ENCODE measurements at places on chromosomes 11 and 22.

GRCh38 chr11:65436412-65437032 lies 13.9 kb downstream of the NEAT1 start:
- DNase-seq = no peak

DNA sequence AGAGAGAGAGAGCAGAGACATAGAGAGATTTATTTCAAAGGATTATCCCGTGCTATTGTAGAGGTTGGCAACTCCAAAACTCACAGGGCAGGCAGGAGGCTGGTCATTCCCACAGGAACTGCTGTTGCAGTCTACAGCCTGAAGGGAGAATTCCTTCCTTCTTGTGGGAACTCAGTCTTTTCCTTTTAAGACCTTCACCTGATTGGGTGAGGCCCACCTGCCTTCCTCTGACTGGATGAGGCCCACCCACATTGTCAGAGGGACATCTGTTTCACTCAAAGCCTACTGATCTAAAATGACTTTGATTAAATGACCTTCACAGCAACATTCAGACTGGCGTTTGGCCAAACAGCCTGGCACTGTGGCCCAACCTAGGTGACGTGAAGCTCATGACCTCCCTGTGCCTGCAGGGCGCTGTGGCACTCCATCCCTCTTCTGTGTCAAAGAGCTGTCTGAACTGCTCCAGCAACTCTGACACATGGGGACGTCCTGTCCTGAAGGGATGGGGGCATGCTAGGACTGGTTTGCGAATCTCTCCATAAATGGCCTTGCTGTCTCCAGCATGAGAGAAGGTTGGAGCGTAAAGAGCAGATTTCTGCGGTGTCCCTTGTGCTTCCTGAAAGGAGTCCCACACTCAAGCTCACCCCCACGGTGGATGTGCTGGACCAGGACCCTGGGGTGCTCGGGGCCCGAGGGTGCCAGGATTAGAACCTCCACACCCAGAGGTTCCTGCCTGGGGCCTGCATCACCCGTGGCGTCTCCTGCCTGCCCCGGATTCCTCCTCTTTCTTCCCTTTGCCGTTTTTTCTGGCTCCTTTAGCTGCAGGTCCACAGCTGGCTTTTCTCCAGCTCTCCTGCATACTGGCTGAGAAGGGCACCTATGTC lies 20.7 kb downstream of the KRTAP5-5 start:
- no peak for DNase-seq

GRCh38 chr11:44078794-44079193 lies 12.7 kb downstream of the ACCS start:
- no peak for DNase-seq

DNA sequence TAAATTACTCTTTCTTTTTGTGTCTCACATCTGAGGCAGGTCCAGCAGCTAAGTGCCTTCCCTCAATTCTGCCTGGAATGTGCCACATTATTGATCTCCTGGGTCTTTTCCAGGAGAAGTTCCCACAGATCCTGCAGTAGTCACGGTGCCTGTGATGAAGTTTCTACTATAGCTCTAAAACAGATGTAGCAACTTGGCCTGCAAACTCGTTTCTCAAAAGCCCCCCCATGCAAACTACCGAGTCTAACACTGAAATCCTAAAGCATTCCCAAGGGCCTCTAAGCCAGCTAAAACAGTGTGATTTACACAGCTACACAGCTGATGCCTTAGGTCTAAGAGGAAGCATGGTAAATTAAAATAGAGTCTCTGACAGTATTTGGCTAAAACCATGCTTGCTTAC lies 54.3 kb downstream of the DDI1 start:
- no peak for DNase-seq

GRCh38 chr11:12086271-12087074 lies 23.9 kb upstream of the MICAL2 start:
- DNase-seq = no peak

GRCh38 chr11:10318527-10318802 lies 13.6 kb downstream of the ADM start:
- DNase-seq = no peak

DNA sequence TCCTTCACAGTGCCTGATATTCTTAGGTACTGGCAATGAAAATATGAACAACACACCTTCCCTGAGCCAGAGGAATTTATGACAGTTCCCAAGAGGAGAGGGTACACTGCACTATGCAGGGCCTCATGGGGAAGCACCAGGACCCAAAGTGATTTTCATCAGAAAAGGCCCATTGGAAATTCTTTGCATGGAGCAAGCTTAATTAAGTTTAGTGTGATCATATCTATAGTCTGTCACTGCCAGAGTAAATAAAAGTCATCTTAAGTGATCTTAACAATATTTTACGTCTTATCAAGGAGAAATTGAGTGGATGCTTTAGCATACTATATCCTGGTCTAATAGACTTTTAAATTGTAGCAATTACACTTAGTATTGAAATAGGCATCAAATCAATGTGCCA lies 86.5 kb downstream of the ACER3 start:
- no peak for DNase-seq

DNA sequence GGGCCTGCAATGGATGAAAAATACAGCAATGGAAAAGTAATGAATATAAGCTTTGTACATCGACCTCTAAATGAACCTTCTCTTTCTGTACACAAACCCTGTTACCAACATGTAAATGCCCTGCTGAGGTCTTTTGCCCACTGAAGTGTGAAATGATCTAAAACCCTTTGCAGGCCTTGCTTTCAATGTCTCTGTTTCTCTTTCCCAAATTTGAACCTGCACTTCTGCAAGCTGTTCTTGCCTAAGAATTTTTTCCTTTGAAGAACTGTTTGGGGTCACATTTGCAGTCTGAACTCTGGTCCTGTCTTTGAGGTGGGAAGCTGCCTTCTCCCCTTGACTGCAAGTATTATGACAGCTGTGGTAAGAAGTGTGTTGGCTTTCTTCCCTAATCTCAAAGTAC lies 1237.1 kb downstream of the FAM181B start:
- DNase-seq = no peak

GRCh38 chr22:23684026-23684425 lies 6.8 kb upstream of the RGL4 start:
- DNase-seq = no peak

DNA sequence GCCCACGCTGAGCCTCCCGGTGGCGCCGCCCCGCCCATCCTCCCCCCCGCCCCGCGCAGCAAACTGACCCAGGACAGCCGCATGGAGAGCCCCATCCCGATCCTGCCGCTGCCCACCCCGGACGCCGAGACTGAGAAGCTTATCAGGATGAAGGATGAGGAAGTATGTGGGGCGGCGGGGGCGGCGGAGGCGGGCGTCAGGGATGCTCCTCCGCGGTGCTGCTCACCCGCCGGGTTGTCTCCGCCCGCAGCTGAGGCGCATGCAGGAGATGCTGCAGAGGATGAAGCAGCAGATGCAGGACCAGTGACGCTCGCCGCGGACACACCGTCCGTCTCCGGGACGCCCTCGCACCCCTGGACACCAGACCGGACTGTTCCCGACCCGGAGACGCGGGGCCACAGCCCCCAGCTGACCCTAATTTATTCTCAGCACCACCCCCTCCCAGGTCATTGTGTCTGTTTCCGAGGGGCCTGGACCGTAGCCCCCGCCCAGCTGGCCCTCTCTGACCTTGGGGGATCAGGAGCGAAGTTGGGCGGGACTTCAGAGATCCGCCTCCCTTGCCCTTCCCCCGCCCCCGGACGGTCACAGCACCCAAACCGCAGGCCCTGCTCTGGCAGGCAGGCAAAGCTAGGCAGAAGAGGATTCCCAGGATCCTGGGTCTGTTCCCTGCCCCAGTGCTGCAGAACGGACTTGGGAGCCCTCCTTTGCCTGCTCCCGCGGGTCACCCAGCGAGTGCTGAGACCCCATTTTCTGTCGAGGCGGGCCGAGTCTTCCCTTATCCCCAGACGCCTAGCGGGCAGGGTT lies 959 bp upstream of the GP1BB start:
- no peak for DNase-seq

GRCh38 chr11:109606256-109606655 lies 184.3 kb downstream of the C11orf87 start:
- no peak for DNase-seq
